ENCODE measurements at places on chromosomes 1 and 21.

DNA sequence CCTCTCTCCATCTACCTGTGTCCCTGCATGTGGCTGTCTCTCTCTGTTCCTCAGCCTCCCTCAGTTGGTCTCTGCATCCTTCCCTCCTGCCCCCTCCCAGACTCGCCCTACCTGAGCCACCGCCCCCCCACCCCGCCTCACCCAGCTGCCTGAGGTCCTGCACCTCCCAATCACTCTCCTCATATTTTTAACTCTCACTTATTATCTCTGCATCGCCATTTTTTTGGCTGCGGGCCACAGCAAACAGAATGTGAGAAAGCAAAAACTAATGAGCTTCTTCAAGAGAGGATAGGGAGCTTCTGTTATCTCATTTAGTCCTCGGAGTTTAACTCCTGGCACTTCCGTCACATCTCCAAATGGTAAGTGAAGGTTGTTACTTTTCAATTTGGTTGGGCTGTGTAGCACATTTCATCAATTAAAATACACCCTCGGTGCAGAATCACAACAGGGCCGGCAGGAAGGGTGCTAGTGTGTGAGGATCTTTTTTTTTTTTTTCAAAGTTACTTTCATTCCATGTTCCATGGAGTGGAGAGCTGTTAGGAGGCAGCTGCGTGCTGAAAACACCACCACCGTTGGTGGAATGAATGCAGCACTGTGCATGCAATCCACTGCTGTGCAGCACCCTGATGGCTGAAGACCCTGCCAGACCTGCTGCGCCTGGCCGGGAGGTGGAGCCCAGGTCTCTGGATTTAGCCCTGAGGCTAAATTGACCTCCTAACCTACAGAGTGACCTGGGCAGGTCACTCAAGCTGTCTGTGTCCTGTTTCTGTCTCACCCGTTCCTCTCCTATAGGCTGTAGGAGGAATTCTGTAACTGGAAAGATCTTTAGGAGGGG, 157.2 kb upstream of the NFIA start:
- DNase-seq = no peak

DNA sequence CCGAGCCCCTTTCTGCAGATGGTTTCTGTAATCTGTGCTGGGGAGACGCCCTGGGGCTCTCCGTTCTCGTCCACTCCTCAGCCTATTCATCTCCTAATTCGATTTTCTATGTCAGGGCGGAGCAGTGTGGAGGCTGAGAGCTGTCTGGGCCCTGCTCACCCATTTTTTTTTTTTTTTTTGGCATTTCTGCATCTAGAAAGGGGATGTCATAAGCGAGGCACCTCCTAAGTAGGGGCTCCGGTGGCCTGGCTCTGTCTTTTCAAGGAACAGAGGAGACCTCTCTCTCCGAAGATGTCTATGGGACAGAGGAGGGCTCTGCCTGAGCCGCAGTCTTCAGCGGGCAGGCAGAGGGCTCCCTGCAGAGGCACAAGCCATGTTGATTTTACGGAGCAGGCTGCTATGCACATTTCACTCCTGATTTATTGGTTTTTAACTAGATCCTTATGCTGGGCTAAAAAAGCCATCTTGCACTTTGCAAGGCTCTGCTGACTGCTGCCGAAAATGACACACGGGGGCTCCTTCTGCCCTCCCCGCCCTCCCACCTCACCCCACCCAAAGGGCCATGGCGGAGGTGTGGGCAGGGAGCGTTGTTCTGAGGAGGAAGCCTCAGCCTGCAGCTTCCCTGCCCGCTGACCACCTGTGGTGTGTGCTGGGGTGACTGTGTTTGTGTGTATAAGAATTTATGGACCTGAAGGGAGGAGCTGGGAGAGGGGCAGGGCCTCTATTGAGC, 71.0 kb downstream of the FOXD2 start:
- no peak for DNase-seq

DNA sequence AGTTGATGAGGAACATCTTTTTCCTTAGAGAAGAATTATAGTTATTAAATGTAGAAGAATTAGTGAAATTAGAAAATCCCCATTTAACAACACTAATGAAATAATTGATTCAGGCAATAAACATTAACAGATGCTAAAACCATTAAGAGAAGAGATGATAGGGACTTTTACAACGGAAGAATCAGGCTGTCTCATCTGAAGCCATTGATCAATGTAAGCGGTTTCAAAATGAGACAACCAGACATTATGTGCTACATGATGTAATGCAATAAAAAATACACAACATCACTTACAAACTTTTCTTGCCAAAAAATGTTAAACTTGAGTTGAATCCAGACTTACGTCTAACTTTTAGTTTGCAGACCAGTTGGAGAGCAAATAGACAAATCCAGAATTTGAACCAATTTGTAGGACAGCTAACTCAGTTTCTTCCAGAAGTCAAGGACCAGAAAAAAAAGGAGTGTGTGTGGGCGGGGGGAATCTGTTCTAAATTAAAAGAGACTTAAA, 165.4 kb upstream of the DPT start:
- no peak for DNase-seq

- DNase-seq = no peak
These were observed 61.8 kb upstream of the DNAH14 start for GRCh38 chr1:224867715-224868114.

DNA sequence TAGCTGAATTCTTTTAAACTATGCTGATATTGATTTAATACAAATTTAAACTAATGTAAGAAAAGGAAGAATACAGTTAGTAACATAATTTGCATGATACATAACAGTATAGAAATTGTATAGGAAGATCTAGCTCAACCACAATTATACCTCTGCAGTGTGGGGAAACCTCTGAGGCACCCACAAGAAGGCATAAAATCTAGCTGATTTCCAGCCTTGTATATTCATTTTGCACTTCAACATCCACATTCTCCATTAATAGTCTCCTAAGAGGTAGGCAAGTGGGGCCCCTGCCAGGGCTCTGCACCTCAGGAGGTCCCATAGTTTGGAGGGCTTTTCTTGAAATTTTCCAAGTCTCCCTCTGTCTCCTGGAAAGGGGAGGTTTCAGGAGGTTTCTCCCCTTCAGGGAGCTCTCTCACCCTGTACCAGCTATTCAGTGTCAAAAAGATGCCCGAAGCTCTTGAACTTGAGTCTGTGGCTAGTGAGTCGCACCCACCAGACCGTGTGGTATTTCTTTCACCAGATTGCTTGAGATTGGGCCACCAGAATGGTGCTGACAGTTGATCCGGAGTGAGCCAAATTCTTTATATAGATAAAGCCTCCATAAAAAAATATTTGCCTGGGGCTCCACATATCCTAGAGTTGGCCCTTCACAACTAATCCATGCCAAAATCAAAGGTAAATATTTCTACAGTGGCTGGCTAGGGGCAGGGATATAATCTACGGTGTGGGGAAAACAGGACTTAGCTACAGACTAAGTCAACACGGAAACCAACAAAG, 108.2 kb downstream of the TIAM1 start:
- DNase-seq = no peak

All from stimulated activated CD4-positive, alpha-beta T cell treated with anti-CD3 and anti-CD28 coated beads, Interleukin-12 subunit alpha, Interleukin-12 subunit beta, amount 100 ng/mL, for 48 hours (primary cell).